ENCODE measurements at places on chromosomes 2 and 18. TPM values are rescaled to one million over a fixed set of nuclear protein-coding genes. Genes with fewer than 3 reads are reported as not detected.

DNA sequence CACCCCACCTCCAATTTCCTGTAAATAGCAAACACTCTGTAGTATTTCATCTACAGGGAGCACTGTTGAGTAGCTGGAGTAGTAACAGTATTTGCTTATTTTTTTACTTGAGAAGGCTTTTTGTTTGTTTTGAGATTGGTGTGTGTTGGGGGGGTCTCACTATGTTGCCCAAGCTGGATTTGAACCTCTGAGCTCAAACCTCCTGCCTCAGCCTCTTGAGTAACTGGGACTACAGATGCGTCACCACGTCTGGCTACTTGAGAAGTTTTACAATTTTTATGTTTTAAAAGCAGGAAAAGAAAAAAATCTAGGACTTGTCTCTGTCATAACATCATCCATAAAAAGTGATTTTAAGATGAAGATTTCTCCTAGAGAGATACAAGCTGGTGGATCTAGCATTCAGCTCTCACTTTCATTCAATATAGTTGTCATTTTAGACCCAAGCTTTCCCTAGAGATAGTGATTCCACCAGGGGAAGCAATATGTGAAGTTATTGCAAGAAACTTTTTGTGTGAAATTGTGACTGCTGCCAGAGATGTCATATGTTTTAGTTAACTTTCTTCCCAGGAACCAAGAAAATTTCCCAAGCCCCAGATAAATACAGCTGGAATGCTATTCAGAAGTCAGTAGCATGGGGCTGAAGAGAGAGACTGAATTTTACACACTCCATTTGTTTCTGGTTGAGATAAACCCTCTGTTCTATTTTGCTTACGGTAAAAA is 60.2 kb upstream of the MAP4K3 start:
- no peak for DNase-seq

GRCh38 chr18:65659312-65659711 is 91.5 kb upstream of the CDH7 start:
- DNase-seq, result no peak

The AGAP1 gene
- total RNA-seq, result 22.3 TPM

The UCN gene
- 0.55 TPM for total RNA-seq

The LRP1B gene
- total RNA-seq, result 0.02 TPM

The CHN1 gene
- total RNA-seq, result 16.6 TPM

GRCh38 chr2:30714811-30715709 is 92.2 kb downstream of the CAPN13 start:
- no peak for DNase-seq

GRCh38 chr2:85511008-85511811 is 27.8 kb upstream of the MAT2A start:
- DNase-seq, result no peak

DNA sequence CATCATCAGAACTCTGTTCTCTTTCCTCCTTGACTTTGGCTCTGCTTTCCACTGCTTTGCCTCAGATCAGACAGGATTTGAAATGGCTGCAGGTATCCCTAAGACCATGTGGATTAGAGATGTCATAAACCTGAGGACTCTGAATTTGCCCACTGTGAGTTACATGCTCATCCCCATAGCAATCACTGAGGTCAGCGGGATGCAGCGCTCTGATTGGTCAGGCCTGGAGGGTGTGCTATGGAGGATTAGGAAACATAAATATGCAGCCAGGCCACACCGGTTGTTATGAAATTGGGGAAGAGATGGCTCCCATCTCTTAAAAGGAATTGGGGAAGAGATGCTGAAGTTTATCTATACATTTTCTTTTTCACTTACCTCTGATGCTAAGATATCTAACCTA is 73.7 kb upstream of the DNAJC10 start:
- peak; percentile 57 for DNase-seq

The KCNJ3 gene
- 2.0 TPM for total RNA-seq

GRCh38 chr18:11004294-11004693 is 145.1 kb downstream of the PIEZO2 start:
- DNase-seq, result no peak

DNA sequence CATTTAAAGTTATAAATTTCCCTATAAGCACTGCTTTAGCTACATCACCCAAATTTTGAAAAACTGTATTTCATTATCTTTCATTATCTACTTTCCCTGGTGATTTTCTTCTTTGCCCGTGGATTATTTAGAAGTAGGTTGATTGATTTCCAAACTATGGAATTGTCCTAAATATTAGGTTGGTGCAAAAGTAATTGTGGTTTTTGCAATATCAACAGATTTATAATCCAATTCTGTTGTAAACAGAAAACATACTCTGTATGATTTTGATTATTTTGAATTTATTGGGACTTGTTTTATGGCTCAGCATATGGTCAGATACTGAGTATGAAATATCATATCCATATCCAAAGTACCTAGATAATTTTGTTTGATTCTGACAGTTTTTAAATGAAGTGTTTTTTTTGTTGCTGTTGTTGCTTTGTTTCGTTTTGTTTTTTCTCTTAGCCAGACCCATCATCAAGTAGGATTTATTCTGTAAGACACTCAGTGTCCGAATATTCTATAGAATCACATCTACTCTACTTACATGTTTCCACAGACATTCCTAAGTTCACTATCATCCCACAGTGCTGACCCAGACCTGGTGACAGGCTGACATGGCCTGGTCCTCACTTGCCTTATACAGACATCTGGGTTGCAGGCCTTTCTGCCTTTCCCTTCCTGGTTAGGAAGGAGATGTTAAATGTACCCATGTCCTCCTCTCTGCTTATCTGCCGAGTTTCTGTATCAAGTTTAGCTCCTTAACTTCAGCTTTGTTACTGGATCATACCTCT is 2.1 kb upstream of the TRABD2A start:
- no peak for DNase-seq

The OTOS gene
- total RNA-seq, result not detected

- peak; percentile 12 for DNase-seq
Measured at GRCh38 chr2:240463866-240464481, 28.5 kb downstream of the GPC1 start.

DNA sequence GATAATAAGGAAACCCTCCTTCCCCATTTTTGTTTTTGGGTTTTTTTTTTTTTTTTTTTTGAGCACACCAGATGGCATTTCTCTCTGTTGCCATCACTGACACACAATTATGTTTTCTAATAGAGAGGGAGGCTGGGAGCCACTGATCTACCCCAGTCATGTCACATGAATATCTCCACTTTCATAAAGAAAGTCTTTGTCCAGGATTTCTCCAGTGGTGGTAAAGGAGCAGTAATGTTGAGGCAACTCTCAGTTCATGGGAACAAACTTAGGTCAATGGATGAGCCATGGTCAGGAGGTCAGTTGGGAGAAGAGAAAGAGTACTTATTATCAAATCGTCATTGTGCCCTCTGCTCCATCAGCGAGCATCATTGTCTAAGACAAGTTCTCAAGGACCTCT is 603.7 kb downstream of the ARHGAP15 start:
- no peak for DNase-seq

The CAB39 gene
- total RNA-seq, result 86.2 TPM

DNA sequence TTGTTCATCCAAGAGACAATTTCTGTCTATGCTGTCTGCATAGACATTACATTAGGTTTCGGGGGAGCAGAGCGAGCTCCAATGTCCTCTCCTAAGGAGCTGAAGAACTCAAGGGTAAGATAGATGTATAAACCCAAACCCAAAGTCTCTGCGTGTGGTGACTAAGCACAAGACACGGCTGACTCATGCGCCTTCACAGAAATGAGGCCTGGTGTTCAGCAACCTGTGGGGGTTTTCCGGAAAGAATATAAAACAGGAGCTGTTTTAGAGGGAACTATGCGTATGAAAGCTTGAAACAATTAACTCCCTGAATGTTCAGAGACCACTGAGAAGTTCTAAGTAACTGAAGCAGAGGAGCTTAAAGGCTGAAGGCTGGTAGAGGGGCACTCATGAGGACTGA is 154.7 kb downstream of the SOX11 start:
- DNase-seq, result no peak

The HOXD13 gene
- total RNA-seq, result not detected

- DNase-seq, result no peak
Measured at GRCh38 chr2:197281421-197281820, 29.2 kb downstream of the ANKRD44 start.

GRCh38 chr18:50560681-50561629 is 1.1 kb downstream of the MAPK4 start:
- peak; percentile 35 for DNase-seq

GRCh38 chr18:56003720-56004088 is 415.7 kb upstream of the TCF4 start:
- DNase-seq, result no peak

- DNase-seq, result no peak
Measured at GRCh38 chr2:12035029-12035720, 288.7 kb downstream of the LPIN1 start.

GRCh38 chr2:181484851-181485637 is 27.9 kb downstream of the ITGA4 start:
- DNase-seq, result no peak

GRCh38 chr2:32901313-32901712 is 45.4 kb upstream of the LTBP1 start:
- DNase-seq, result no peak

DNA sequence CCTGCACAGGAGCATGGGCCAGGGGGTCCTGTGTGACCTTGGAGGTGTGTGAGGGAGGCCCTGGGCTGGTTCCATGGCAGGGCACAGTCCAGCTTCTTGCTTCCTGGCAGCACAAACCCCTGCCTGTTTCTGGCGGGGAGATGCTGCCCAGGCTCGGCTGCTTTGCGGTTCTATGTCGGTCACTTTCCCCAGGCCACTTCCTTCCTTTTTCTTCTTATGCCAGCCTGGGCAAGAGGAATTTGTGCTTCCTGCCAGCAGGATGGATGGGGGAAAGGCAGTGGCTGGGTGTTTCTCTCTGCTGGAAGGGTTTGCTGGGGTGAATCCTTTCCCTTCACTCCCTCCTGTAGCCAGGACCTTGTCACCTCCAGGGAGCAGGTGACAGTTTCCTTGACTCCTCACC is 24.3 kb downstream of the ASAP2 start:
- no peak for DNase-seq

The OTOF gene
- total RNA-seq, result not detected

The MEP1B gene
- not detected for total RNA-seq

The ALPI gene
- total RNA-seq, result not detected

- DNase-seq, result no peak
Measured at GRCh38 chr18:30432349-30432748, 610.2 kb downstream of the DSC3 start.

The PRSS56 gene
- total RNA-seq, result 0.15 TPM

The PTPRN gene
- total RNA-seq, result not detected

The LBH gene
- total RNA-seq, result 129 TPM

The CYS1 gene
- 3.0 TPM for total RNA-seq

The CPO gene
- 0.27 TPM for total RNA-seq

- DNase-seq, result no peak
Measured at GRCh38 chr2:196166876-196167275, 4.5 kb downstream of the STK17B start.

GRCh38 chr2:120775194-120775593 is 39.5 kb downstream of the GLI2 start:
- DNase-seq, result peak; percentile 10

- DNase-seq, result no peak
Measured at GRCh38 chr18:58117786-58118403, 73.9 kb downstream of the NEDD4L start.

- DNase-seq, result no peak
Measured at GRCh38 chr2:48265169-48266030, 264.6 kb upstream of the STON1 start.

- peak; percentile 79 for DNase-seq
Measured at GRCh38 chr2:105919191-105919811, 174.6 kb downstream of the NCK2 start.

The MARS2 gene
- 6.7 TPM for total RNA-seq

DNA sequence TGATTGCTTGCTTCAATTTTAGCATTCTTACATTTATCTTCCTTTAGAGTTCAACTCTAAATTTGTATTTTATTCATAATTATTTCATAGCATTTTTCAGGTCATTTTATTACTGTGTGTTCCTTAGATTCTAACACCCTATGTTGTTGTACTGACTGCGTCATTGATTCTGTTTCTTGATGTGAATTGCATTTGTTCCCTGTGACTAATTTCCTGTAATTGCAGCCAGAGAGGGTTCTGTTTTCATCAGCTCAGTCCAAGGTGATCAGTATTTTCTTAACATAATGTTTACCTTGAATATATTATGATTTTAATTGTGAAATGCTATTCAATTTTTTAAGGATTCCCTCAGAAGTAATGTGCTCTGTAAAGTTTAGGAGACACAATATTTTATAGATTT is 970.2 kb upstream of the PIK3C3 start:
- DNase-seq, result no peak

- DNase-seq, result no peak
Measured at GRCh38 chr2:44596537-44597320, 235.0 kb downstream of the CAMKMT start.

GRCh38 chr2:227608561-227609338 is 5.9 kb downstream of the SCYGR3 start:
- DNase-seq, result no peak

The MROH2A gene
- not detected for total RNA-seq

- no peak for DNase-seq
Measured at GRCh38 chr2:238920601-238921001, 72.7 kb downstream of the TWIST2 start.

- no peak for DNase-seq
Measured at GRCh38 chr2:46825231-46825938, 90.2 kb downstream of the MCFD2 start.

- DNase-seq, result no peak
Measured at GRCh38 chr18:14942275-14942674, 194.3 kb downstream of the ANKRD30B start.

GRCh38 chr2:27806311-27807059 is 35.0 kb downstream of the MRPL33 start:
- DNase-seq, result no peak
